ENCODE measurements at places on chromosomes 7 and 10.

- DNase-seq = peak; percentile 85
These were observed 29.0 kb upstream of the MPP7 start for GRCh38 chr10:28331841-28332240.

- DNase-seq = no peak
These were observed 479.3 kb upstream of the KLF6 start for GRCh38 chr10:4264209-4264865.

DNA sequence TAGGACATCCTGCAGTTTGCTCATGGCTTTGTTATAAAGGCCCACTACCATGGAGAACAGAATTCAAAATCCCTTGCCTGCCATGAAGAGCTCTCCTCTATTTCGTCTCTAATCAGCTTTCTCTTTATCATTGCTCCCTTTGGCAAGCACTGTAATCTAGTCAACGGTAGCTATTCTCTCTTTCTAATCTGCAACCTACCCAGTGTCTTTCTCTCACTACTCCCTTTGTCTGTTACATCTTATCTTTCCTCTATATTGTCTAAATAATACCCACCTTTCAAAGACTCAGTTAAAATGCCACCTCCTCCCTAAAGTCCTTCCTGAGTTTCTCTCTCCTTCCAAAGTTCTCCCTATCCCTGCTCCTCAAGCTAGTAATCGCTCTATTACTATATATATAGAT is 108.1 kb downstream of the FZD1 start:
- DNase-seq = no peak

DNA sequence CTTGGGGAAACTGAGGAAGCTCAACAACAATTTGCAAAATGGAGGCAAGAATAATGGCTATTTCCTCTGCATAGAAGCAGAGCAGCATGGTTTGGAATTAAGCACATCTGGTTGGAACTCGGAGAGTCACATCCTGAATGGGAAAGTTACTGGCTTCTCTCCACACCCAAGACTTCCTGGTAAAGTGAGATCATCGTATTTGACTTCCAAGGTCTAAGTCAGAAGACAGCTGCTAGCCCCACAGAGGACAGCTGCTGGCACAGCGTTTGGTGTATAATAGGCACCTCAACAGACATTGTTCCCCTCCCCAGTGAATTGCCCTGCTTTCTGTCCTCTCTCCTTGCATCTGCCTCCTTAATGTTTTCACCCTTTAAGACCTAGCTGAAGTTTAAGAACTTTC is 37.0 kb upstream of the NRF1 start:
- DNase-seq = peak; percentile 41

- no peak for DNase-seq
These were observed 227.8 kb downstream of the CELF2 start for GRCh38 chr10:11245510-11245909.

GRCh38 chr10:74063256-74063655 is 65.3 kb downstream of the VCL start:
- no peak for DNase-seq

- DNase-seq = no peak
These were observed 42.5 kb upstream of the TMEM236 start for GRCh38 chr10:17709492-17709891.

DNA sequence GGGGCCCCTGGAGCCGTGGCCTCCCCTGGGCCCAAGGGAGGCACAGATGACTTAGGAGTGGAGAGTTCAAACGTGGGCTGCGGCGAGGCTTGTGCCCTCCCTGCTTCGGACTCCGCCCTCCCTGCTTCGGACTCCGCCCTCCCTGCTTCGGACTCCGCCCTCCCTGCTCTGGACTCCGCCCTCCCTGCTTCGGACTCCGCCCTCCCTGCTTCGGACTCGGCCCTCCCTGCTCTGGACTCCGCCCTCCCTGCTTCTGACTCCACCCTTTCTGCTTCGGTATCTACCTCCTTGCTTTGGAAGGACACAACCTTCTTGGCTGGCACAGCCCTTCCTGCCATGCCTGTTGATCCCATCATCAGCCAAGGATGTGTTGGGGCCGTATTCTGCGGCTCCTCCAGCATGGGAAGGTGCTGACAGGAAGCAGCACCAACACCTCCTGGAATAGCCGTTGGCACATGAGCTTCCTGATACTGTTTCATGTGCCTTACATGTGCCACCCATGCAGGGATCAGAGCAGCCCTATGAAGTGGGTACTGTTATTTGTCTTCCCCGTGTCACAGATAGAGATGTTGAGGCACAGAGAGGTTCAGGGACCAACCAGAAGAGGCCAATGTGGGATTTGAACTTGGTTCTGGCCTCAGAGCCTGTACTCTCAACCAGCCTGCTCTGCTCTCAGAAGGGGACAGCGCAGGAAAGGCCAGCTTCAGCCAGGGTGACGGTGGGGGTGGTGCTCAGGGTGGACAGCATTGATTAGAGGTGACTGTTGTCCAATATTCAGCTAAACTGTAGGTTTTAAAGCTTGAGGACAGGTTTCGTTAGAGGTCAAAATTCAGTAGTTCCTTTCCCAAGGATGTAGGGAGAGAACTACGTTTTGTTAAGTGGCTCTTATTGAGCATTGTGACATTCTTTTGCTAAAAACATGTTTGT is 114.5 kb downstream of the NKX6-2 start:
- DNase-seq = no peak

DNA sequence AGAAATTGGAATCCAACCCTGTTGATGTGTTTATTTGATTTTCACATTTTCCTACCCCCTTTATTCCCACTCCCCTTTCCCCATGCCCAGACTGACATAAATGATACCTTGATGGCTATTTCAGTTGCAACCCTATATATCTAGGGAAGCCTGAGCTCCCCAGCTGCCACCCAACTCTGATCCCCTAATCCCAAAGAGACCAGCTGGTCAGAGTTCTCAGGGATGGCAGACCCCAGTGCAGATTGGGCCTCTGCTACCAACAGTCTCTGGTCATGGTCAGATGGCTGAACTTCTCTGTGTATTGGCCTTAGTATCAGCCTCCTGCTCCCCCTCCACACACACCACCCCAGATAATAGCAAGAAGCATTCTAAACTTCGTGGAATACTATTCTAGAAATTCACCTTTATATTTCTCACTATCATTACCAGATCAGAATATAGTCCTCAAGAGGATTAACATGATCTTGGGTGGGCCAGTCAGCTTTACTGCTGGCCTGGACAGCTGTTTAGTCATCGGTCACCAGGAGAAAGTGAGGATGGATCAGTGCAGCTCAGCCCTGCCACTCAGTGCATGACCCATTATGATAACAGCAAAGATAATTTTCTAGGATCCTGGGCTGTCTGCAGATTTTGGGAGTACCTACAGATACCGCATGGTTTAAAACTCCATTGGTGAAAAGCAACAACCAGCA is 24.5 kb upstream of the BTRC start:
- no peak for DNase-seq

DNA sequence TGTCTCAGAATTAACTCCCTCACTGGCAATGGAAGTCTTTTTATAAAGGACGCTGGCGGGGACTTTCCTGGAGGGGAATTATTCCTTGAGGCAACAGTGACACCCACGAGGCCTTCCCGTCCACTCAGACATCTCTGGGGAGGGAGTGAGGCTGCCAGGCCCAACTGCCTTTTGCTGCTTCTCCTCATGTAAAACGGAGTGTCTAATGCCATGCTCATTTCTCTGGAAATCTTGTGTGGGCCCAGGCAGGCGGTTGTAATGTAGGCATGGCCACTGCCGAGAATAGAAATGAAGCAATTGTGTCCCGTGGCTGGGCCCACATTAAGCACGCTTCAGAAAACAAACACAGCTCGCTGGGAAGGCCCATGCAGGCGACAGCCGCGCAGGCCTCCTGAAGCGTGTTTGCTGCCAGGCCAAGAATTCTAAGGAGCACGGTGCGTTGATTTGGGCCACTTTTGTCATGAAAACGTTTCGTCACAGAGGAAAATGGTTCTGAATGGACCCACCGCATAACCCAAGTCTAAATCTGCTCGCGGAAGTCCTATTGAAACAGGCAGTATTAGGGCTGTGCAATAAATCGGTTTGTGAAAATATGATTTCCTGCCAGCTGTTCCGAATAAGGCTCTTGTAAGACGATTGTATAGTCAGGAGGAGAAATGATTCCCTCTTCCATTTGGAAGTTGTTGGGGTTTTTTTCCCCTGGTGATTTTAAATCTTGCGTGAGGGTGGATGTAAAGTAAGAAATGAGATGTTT is 104.2 kb upstream of the CHST15 start:
- DNase-seq = no peak

- no peak for DNase-seq
These were observed 77.1 kb upstream of the VSTM2A start for GRCh38 chr7:54465095-54465494.

DNA sequence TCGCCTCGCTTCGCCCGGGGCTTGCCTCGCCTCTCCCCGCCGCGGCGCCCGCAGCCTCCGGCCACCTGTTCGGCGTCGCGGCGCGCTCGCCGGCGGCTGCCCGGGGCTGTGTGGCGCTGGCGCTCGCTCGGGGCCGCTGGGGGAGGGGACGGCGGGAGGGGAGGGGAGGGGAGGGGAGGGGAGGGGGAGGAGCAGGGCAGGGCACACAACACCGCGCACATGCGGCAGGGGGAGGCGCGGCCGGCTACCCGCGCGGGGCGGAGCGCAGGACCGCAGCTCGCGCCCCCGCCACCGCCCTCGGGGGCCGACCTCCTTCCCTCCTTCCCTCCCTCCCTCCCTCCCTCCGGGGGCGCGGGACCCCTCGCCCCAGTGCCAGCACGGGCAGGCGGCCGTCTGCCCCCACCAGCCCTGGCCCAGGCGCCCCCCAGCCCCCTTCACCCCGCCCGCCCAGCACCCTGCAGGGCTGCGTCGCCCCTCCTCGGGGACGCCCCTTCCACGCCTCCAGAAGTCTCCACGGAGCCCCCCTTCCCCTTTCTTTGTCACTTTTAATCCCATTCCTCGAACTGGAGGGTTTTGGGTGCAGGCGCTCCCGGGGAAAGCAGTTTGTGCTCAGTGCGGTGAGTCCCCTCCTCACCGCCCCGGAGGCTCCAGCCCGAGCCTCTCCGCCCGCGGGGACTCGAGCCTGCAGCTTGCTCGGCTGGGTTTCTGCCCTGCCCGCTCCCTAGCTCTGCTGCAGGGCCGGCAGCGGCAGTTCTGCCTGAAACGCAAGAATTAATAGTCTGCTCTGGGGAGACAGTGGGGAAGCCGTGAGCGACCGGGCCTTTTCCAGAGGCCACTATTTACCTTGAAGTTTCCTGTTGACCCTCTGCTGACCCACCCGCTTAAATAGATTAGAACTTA is at the start of gene PARD3:
Gene PARD3, minus strand, starts transcription at position 112 of the 900 bp plus-strand sequence. CDS start 301 bp downstream, outside the sequence.
- no peak for DNase-seq

GRCh38 chr10:129335942-129336341 is 131.1 kb upstream of the MGMT start:
- no peak for DNase-seq

DNA sequence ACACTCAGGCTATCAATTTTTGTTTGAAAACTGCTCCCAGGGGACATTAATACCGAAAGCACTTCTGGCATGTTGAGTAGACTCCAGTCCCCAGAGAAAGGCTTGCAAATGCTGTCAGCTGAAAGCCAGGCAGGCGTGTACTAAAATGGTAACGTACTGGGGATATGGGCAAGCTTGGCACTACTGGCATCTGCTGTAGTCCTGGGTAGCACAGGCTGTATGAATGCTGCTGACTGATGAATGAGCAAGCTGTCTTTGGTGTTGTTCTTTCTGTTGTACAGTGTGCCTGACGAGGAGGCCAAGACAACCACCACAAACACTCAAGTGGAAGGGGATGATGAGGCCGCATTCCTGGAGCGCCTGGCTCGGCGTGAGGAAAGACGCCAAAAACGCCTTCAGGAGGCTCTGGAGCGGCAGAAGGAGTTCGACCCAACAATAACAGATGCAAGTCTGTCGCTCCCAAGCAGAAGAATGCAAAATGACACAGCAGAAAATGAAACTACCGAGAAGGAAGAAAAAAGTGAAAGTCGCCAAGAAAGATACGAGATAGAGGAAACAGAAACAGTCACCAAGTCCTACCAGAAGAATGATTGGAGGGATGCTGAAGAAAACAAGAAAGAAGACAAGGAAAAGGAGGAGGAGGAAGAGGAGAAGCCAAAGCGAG is 53.5 kb upstream of the AGBL3 start:
- DNase-seq = no peak

- no peak for DNase-seq
These were observed 787.0 kb upstream of the C7orf33 start for GRCh38 chr7:147803606-147804005.

DNA sequence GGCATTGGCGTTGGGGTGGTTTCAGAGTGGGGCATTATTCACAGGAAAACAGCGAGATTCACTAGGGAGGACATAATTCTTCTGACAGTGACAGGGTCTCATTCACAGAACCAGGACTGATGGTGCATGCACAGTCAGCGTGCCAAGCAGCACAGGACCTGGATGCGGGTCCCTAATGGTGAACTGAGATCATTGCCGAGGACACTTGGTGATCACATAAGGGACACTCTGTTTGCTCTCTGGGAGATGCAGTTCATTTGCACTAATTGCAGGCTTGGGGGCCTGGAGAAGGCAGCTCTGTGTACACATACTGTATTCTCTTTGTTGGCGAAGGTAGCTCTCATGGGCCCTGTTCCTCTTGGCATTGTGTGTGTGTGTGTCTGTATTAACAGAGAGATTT is 716.1 kb downstream of the PHTF2 start:
- DNase-seq = no peak

GRCh38 chr7:87463982-87464381 is 11.5 kb downstream of the ABCB4 start:
- no peak for DNase-seq

GRCh38 chr7:105016709-105017656 is 3.0 kb downstream of the KMT2E start:
- no peak for DNase-seq

DNA sequence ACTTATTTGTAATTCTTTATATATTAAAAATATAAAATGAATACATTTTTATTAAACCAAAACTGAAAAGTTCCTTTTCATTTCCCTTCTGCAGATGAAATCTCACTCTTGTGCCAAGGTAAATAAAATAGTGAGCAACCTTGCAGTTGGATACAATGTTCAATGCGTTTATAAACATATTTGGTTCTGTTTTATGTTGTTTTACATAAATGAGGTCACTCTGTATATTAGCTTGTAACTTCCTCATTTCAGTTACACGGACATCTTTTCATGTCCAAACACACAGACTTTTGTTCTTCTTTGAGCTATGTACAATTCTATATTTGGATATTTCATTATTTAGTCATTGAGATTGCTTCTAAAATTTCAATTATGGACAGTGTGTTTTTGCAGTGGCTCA is 107.7 kb downstream of the BBS9 start:
- DNase-seq = no peak

DNA sequence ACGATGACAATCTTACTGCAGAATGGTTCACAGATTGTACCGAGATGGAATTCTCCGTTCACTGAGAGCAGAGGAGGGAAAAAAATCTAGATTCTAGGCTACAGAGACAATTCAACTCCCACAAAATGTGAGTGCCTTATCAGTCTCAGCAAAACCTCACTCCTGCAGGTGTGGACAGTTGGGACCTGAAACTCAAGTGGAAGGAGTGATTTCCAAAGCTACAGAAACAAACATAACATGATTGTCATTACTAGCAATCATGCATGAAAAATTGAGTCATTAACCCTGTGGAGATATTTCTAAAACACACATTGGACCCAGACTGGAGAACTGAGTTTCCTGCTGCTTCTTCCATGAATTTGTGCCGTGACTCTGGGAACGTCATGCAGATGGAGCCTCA is 70.3 kb downstream of the CALML3 start:
- no peak for DNase-seq
